ENCODE measurements at places on chromosomes 2 and 18.

- no peak for DNase-seq
- H3K4me1 ChIP-seq, result no peaks in the 10 kb centered on the region
- H3K36me3 ChIP-seq, result no peaks in the 10 kb centered on the region
These were observed 109.0 kb upstream of the CNTNAP5 start for GRCh38 chr2:123916051-123916450.

DNA sequence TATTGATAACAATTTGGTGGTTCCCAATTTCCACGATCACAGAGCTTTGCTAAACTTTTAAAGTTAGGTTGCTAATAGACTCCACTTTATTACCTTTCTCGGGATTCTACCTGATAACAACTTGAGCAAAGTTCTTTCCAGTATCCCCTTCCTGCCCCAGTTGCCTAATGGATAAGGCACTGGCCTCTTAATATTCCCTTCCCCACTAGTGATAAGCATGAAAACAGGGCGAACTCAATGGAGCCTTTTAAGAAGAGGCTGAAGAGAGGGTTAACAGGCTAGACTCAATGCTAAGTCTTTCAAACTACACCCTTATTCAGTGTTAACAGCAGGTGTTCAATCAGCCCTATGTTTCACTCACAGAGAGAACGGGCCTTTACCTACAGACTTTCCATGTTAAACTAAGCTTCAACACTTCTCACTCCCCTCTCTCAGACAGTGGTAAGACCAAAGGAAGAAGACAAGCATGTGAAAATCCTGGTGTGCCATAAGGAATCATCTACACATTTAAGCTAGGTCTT is 75.8 kb downstream of the ANKRD44 start:
- no peaks in the 10 kb centered on the region for H3K27me3 ChIP-seq
- no peaks in the 10 kb centered on the region for H3K36me3 ChIP-seq
- no peak for DNase-seq
- no peak overlapping the region for H3K4me3 ChIP-seq

DNA sequence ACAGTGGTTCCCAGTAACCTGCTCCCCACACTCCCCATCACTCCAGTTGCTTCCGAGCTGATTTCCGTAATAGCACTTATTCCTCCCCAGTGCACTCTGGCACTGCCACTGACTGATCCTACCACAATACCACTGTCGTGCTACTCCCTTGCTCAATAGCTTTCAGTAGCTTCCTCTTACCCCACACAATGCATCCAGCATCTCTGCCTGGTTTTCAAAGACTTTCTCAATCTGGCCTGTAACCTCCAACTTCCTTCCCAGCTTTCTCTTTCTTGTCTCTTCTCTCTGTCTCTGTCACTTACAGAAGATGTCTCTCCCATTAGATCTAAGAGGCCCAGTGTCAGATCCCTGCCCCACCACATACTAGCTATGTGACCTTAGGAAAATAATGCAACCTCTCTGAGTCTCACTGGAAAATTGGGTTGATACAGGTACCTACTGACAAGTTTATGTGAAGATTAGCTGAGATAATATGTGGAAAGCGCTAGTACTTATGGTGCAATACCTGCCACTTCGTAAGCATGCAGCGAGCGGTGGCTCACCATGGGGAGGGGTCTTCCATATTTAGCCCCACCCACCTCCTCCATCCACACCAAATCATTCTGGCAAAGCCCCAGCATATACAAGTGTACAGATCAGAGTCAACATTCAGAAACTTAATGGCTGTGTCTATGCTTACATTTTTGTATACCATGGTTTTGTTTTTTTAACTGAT is 36.7 kb downstream of the SFXN5 start:
- no peak for DNase-seq
- no peaks in the 10 kb centered on the region for H3K27me3 ChIP-seq
- H3K4me1 ChIP-seq, result no peaks in the 10 kb centered on the region
- H3K36me3 ChIP-seq, result no peaks in the 10 kb centered on the region
- H3K27ac ChIP-seq, result no peak overlapping the region
- no peak overlapping the region for H3K4me3 ChIP-seq

DNA sequence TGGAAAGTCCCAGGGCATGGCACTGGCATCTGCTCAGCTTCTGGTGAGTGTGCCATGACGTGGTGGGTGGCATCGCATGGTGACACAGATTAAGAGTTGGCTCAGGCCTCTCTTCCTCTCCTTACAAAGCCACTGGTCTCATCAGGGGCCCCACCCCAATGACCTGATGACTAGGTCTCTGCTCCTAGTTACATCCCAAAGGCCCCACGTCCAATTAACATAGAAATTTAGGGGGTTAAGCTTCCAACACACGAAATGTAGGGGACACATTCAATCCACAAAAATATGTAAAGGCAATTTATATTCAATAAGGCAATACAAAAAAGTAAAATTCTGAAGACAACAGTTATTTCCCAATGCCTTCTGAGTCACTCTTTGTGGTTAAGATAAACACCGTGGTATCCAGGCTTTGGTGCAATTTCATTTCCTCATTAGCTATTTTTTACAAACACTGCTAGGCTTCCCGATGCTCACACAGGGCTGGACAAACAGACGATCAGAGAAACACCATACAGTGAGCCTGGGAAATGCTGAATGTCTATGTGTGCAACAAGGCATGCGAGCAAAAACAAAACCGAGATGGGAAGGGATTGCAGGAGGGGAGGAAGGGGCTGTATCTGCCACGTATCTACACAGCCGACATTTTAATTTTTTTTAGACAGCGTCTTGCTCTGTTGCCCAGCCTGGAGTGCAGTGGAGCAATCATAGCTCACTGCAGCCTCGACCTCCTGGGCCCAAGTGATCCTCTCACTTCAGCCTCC is 67.2 kb downstream of the MBP start:
- H3K4me1 ChIP-seq, result peaks cover 83% of the 10 kb centered on the region
- no peak for DNase-seq
- H3K4me3 ChIP-seq, result no peak overlapping the region
- H3K27ac ChIP-seq, result peak overlapping the region; percentile 87
- no peaks in the 10 kb centered on the region for H3K36me3 ChIP-seq

DNA sequence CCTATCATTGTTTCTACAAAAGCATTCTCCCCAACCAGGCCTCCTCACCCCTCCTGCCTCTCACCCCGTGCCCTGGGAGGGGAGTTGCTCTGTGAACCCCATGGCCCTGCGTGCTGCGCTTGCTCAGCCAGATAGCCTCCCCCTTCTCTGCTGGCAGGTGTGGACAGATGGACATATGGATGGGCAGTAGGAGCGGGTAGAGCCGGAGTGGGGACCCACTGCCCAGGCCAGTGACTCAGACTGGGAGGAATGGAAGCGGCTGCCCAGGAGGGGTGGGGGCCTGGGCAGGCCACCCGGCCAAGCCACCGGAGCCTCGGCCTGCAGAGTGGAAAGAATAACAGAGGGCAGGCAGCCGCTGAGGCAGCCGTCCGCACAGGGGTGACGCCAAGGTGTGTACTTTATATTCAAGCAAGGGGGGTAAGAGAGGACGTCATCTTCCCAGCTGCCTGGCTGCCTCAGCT is 8.7 kb downstream of the CYP26B1 start:
- H3K4me1 ChIP-seq, result peaks cover 28% of the 10 kb centered on the region
- no peak overlapping the region for H3K27ac ChIP-seq
- DNase-seq, result no peak
- H3K27me3 ChIP-seq, result no peaks in the 10 kb centered on the region
- H3K36me3 ChIP-seq, result peaks cover 13% of the 10 kb centered on the region

DNA sequence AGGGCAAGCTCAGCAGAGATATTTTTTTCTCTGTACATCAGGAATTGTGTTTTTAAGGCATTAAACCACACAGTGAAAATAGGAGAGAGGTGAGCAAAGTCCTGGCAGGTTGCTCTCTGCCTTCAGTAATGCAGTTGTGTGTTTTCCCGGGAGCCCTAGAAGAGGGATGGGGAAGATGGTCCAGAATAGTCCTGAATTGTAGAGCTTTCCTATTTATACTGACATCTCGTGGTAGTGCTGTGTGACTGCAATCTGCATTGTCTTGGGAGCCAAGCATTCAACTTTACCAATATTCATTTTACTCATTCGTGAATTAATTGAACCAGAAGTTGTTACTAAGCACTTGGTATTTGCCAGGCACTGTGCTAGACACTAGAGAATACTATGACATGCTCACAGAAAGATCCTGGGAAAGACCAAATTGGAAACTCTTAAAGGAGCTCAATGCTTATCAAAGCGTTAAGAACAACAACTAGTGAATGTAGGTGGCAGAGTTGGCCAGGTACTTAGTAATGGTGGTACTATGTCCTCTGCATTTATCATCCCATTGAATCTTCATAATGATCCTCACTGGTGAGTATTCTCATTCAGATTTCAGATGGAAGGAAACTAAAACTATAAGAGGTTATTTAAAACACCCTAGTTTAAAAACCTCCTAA is 214.6 kb downstream of the TRIB2 start:
- no peak for DNase-seq
- no peaks in the 10 kb centered on the region for H3K27me3 ChIP-seq
- H3K4me3 ChIP-seq, result no peak overlapping the region
- H3K4me1 ChIP-seq, result no peaks in the 10 kb centered on the region

GRCh38 chr2:44650796-44651195 is 289.0 kb downstream of the CAMKMT start:
- DNase-seq, result no peak
- H3K4me1 ChIP-seq, result no peaks in the 10 kb centered on the region
- H3K4me3 ChIP-seq, result no peak overlapping the region
- H3K27ac ChIP-seq, result no peak overlapping the region
- H3K36me3 ChIP-seq, result no peaks in the 10 kb centered on the region
- H3K27me3 ChIP-seq, result no peaks in the 10 kb centered on the region

DNA sequence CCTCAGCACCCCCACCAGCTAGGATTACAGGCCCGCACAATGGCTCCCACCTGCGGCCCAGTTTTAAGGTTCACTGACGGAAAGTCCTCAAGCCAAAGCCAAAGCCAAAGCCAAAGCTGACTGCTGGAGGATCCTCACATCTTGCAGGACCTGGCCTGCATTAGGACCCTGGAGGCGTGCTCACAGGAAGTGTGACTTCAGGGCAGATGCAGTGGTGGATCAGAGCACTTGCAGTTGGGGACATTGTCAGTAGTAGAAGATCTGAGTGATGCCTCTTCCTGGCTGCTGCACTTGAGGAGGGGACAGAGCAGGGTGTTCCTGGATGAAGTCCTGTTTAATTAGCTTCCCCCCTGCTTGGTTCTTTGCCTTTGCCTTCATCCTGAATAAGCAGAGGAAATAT is 69.0 kb upstream of the ALPP start:
- no peaks in the 10 kb centered on the region for H3K36me3 ChIP-seq
- H3K27me3 ChIP-seq, result no peaks in the 10 kb centered on the region
- DNase-seq, result no peak

DNA sequence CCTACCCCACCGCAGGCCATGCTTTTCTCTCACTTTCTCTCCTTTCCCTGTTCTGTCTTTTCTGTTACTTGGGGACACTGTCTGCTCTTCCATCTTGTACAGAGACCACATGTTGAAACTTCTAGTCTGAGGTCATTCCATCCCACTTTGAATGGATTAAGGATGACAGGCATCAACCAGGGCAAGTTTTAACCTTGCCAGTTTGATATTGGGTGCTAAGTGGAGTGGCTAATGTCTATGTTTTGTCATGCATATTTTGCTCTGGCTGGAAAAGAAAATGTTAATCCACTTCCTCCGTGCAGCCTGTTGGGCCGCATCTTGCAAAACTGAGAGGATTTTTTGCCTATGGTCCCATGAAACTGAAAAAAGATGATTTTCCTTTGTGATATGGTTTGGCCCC is 205.5 kb upstream of the SESTD1 start:
- DNase-seq, result no peak
- H3K27me3 ChIP-seq, result no peaks in the 10 kb centered on the region
- H3K36me3 ChIP-seq, result no peaks in the 10 kb centered on the region
- H3K4me1 ChIP-seq, result no peaks in the 10 kb centered on the region
- no peak overlapping the region for H3K27ac ChIP-seq

GRCh38 chr2:163347982-163348856 is 387.6 kb downstream of the FIGN start:
- peaks cover 11% of the 10 kb centered on the region for H3K4me1 ChIP-seq
- H3K4me3 ChIP-seq, result peak overlapping the region; percentile 40
- DNase-seq, result no peak

- H3K27me3 ChIP-seq, result no peaks in the 10 kb centered on the region
- no peaks in the 10 kb centered on the region for H3K36me3 ChIP-seq
- no peak overlapping the region for H3K4me3 ChIP-seq
- no peaks in the 10 kb centered on the region for H3K4me1 ChIP-seq
- no peak overlapping the region for H3K27ac ChIP-seq
- DNase-seq, result no peak
These were observed 9.2 kb downstream of the SLC39A10 start for GRCh38 chr2:195666113-195666712.

GRCh38 chr2:117065912-117066311 is 748.6 kb upstream of the DDX18 start:
- H3K27ac ChIP-seq, result no peak overlapping the region
- H3K4me1 ChIP-seq, result no peaks in the 10 kb centered on the region
- no peaks in the 10 kb centered on the region for H3K27me3 ChIP-seq
- no peak for DNase-seq
- no peaks in the 10 kb centered on the region for H3K36me3 ChIP-seq

- H3K27ac ChIP-seq, result no peak overlapping the region
- peaks cover 6% of the 10 kb centered on the region for H3K27me3 ChIP-seq
- no peak for DNase-seq
- no peak overlapping the region for H3K4me3 ChIP-seq
- H3K4me1 ChIP-seq, result peaks cover 5% of the 10 kb centered on the region
- H3K36me3 ChIP-seq, result no peaks in the 10 kb centered on the region
These were observed 286.2 kb upstream of the VRK2 start for GRCh38 chr2:57760381-57760801.
